ENCODE measurements at places on chromosomes 1 and 21.

DNA sequence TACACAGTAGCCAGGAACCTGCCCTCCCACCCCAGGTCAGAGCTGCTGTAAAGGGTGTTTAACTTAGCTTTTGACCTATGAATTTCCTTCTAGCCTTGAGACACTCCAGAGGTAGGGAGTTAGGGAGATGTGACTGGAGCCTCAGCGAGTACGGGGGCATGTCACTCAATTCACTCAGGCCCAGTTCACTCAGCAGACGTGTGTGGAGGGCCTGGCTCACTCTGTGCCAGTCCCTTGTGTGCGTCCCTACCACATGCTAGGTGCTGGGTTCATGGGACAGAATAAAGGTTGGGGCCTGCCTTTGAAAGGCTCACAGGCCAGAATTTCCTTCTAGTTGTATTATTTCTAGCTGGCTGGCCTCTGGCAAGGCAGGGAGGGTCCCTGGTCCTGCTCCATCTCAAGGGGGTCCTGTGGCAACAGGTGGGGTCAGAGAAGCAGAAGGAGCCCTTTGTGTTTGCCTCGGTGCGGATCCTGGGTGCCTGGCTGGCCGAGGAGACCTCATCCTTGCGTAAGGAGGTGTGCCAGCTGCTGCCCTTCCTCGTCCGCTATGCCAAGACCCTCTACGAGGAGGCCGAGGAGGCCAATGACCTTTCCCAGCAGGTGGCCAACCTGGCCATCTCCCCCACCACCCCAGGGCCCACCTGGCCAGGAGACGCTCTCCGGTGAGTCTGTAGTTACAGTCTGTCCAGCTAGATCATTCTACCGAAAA, 4.5 kb downstream of the NCDN start:
- DNase-seq = no peak

DNA sequence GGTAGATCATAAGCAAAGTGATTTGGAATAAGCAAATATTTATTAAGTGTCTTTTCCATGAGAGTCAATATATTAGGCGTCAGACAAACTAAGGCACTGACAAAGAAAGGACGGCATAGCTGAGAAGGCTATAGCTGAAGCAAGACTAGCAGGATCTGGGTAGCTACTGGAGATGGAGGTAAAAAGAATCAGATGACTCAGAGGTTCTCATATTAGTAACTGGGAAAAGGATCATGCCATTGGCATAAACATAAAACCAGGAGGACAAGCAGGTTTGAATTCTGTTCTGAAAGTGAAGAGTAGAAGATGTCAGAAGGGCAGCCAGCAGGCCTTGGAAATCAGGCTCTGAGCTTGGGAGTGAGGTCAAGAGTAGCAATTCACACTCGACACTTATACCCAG, 531.9 kb downstream of the PTPRC start:
- DNase-seq = no peak

DNA sequence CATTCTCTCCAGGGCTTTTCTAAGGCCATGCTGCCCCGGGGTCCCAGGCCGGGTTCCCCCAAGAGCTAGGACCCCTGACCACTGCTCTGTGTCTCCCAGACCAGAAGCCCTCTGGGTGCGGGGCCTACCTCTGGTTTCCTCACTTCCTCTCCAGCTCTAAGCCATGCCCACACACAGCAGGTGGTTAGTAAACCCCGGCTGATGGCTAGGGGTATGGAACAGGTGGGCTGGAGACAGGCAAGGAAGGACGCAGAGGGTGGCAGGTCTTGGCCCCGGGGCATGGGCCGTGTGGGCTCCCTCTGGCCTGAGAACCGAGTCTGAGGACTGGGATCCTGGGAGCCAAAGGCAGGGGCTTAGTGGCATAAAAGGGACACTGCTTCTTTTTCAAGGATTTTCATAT, 15.9 kb upstream of the PLCH2 start:
- no peak for DNase-seq

DNA sequence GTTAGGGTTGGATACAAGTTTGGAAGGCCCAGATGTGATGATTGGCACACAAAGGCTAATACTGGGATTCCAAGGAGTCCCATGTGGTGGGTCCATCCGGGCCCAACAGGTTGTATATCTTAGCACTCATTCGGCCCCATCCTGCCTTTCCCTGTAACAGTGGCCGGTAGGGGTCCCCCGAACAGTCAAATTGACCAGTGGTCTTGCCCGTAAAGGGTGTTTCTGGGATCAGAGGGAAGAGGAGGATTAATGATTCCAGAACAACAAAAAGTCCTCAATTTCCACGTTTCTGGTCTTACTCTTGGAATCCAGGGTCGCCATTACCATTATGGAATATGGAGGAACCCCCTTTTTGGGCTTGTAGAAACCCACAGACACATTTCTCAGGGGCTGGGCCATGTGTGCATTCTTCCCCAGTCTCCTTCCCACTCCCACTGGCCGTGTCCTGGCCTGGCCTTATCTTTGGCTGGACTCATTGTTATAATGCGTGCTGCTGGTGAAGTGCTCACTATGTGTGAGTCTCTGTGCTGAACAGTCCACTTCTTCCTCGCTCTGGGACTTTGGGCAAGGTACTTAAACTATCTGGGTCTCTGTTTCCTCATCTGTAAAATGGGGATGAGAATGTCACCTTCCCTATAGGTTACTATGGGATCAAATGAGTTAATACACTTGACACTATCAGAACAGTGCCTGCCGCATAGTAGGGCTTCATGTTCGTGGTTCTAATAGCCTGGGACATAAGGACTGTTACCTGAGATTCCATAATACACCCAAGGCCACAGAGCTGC, 161.8 kb downstream of the DYRK1A start:
- no peak for DNase-seq

DNA sequence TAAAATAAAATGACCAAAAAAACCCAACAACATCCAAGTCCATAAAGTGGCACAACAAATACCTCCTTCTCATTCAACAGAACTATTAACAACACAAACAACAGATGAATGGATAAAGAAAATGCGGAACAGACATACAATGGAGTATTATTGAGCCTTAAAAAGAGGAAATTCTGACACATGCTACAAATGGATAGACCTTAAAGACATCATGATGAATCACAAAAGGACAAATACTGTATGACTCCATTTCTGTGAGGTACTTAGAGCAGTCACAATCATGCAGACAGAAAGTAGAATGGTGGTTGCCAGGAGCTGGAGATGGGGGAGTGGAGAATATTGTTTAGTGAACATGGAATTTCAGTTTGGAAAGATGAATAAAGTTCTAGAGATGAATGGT, 42.6 kb downstream of the EYA3 start:
- no peak for DNase-seq

- DNase-seq = no peak
Observed at GRCh38 chr1:56933161-56933560, 32.7 kb downstream of the C8B start.

GRCh38 chr1:118223426-118223825, 38.4 kb upstream of the SPAG17 start:
- DNase-seq = no peak

DNA sequence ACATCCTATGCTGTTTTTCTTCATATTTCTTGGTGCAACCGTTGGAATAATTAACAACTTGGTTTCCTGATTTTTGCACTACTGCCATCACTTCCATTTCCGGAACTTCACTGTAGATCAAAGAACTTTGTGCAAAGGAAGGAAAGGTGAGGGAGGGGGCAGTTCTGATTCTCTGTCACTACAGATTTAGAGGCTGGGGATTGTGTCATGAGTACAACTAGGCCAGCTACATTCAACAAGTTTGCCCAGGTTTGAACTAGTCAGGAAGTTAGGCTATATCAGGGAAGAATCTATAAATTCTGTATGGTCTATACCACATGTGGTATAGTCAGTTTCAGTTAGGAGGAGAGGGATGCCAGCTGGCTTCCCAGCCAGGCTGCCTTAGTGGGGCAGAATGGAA, 84.2 kb downstream of the RGL1 start:
- DNase-seq = no peak

DNA sequence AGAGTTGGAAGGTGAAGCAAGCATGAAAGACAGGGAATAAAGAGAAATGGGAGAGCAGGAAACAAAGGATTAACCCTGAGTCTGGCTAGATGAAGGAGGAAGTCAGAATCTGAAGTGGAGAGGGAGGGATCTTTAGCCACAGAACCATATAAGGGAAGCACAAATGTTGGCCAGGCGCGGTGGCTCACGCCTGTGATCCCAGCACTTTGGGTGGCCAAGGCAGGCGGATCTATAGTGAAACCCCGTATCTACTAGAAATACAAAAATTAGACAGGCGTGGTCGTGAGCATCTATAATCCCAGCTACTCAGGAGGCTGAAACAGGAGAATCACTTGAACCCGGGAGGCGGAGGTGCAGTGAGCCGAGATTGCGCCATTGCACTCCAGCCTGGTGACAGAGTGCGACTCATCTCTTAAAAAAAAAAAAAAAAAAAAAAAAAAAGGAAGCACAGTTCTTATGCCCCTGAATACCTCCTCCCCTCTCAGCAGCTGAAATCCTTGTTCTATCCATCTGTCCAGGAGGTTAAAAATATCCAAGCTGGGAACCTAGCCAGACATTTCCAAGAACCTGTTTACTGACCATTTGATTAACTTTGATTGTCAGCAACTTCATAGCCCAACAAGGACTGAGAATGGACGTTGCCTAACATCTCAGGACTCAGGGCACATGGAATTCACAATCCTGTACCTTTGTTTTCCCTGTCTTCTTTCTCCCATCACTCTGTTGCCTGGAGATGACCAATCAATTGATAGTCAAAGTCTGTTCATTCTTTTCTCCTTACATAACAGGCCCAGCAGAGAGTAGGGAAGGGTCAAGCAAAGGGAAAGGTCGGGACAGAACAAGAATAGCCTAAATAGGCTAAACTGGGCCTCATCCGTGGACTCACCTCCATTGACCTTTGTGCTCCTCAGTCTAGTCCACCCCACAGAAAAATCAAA, 10.6 kb downstream of the TXNIP start:
- DNase-seq = no peak

GRCh38 chr1:8597455-8597854, 220.0 kb downstream of the RERE start:
- no peak for DNase-seq

- no peak for DNase-seq
Observed at GRCh38 chr1:234629026-234629425, 19.0 kb upstream of the IRF2BP2 start.

- no peak for DNase-seq
Observed at GRCh38 chr1:97814121-97814520, 106.7 kb downstream of the DPYD start.

DNA sequence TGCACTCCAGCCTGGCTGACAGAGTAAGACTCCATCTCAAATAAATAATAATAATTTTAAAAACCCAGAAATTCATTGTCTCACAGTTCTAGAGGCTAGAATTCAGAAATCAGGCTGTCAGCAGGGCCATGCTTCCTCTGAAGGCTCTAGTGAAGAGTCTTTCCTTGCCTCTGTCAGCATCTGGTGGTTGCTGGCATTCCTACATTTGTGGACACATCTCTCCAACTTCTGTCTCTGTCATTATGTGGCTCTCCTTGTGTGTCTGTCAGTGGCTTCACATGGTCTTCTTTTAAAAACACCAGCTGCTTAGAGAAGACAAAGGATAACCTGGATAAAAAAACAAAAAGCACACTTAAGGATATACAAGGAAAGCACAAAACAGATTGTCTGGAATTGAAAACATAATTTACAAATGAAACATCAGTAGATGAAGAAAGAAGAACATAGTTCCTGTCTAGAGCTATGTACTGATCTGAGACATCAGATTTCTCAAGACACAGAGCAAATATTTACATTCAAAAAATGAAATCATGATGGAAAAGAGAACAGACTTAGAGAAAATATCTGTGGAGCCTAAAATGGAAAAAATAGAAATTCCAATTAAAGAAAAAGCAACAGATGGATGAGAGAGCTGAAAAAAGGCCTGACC, 32.7 kb upstream of the ASB17 start:
- no peak for DNase-seq

DNA sequence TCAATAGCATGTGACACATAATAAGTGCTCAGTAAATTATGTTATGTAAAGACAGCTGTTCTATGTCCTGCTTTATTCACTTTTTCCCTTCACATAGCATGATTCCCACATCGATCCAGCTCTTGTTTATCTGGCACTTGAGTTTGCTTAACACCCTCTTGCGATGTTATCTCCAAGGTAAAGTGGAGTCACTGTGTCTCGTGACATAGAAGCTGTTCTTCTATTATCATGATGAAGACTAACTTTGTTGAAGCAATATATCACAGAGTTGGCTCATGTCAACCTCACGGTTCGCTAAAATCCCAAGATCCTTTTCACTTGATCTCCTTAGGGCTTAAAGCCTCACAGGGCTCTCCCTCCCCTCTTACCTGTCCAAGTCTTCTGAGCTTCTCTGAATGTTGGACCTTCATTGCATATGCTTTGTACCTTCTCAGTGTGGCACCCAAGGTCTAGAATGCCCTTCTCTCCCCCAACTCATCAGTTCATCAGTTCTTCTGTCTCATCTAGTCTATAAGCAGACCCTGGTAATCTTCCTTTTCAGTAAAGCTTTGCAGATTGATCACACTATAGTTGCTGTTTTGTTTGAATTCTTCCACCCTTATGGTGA, 38.0 kb downstream of the PLXNA2 start:
- no peak for DNase-seq
